ENCODE measurements at places on chromosomes 2 and 18.

- DNase-seq = no peak
Observed at GRCh38 chr2:231129216-231129615, 4.4 kb upstream of the HTR2B start.

DNA sequence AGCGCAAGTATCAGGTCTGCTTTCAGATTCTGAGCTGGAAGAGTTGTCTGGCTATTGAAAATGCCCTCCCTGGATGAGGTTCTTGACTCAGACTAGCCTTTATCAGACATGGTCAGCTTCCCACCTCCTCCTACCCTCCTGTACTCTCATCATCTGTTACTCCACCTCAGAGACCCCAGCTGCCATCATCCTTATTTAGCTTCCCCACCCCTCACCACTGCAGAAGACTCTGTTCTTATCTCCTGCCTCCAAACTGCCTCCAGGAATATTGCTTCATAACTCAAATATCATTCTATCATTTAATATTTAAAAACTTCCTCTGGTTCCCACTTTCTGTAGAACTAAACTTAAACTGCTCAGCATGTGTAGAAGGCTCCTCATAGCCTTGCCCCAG is 31.1 kb upstream of the PPP3R1 start:
- DNase-seq = no peak

DNA sequence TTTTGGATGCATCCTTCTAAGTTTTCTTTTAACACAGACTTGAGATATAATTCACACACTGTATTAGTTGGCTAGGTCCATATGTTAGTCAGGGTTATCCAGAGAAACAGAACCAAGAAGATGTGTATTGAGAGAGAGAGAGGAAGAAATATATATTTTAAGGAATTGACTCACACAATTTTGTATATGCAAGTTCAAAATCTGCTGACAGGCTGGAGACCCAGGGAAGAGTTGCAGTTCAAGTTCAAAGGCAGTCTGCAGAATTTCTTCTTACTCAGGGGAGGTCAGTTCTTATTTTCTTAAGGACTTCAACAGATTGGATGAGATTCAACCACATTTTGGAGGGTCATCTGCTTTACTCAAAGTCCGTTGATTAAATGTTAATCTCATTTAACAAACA is 23.0 kb upstream of the MRO start:
- DNase-seq = no peak

GRCh38 chr2:117801826-117802225 is 12.7 kb upstream of the DDX18 start:
- no peak for DNase-seq

DNA sequence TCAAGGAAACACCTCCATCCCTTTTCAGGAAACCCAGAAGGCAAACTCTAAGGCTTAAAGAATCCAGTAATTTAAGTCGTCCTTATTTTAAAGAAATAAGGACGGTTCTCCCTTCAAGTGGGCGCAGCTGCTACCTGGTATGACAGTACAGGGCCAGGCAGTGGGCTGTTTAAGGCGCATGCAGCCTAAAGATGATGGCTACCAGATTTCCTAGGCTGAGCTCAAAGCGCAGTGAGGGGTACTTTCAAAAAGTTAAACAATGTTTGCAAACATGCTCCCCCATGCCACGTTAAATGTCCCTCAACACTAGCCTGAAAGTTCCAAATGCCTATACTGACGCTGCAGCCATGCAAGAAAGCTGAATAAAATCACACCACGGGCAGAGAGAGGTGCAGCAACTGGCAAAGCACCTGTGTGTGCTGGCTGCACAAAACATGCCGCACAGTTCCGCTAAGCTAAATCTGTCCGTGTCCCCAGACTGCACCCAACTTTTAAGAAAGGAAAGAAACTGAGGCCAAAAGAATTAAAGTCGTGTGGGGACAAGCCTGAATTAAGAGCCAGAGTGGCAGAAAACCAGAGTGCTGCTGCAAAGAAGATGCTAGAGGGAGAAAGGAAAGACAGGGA is 583 bp downstream of the HIBCH start:
- no peak for DNase-seq

GRCh38 chr2:126886916-126887280 is 11.8 kb upstream of the TEX51 start:
- DNase-seq = no peak

DNA sequence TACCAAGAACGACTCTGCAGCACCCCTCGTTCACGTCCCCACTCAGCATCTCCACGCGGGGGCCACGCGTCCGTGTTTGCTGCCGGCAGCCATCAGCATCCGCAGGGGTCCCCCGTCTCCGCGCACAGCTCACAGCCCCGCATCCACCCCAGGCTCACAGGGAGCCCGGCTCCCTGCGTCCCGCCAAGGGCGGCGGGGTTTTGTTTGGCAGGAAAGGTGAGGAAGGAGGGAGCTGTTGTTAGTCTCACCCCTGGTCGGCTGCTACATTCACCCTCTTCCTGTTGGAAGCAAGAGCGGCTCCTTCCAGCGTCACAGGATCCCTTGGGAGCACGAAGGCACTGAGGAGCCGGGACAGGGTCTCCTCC is 131.0 kb upstream of the CTDP1 start:
- DNase-seq = no peak

DNA sequence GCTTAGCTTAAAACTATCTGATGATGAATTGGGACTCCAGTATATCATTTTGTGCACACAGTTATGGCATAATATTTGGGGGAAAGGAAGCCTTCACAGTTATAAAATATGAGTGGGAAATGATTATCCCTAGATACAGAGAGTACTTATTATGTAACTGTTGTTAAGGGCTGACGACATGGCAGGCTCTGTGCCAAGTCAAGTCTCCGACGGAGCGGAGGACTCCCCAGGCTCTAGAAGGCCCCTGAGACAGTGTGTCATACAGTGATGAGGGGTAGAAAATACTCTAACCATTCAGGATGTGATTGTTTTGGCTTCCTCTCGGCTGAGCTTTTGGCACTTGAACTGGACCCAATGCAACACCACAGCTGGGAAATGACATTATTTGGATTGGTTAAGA is 211.8 kb downstream of the SLC8A1 start:
- DNase-seq = no peak

GRCh38 chr18:59477849-59478248 is 118.8 kb upstream of the LMAN1 start:
- DNase-seq = no peak

- no peak for DNase-seq
Observed at GRCh38 chr2:209113026-209113425, 310.8 kb upstream of the MAP2 start.

GRCh38 chr2:172488556-172488955 is 61.2 kb downstream of the ITGA6 start:
- DNase-seq = no peak

DNA sequence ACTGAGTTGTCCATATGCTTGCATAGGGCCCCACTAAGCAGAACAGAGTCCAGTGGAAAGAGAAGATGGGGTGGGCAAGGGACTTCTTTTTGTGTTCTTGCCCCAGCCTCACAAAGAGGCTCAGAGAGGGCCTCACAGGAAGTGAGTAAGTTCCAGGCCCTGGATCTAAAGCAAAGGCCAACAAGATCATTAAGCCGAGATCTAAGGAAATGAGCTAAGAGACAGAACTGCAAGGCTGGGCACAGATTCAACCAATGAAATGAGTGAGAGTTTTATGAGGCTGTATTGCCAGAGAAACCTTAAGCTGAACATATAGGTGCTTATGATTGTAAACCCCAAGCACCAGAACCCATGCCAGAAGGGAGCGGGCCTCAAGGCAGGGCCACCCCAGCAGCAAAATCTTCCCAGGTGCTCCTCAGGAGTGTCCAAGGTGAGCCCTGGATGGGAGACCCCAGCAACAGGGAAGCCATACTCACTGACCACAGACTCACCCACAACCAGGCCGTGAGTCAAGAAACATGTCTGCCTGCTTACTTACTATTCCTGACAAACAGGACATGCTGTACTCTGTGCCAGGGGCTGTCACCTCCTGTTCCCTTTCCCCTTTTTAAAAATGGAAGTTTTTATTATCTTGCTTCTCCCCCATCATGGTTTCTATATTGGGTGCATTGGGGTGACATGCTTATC is 40.2 kb downstream of the SLC14A1 start:
- no peak for DNase-seq

DNA sequence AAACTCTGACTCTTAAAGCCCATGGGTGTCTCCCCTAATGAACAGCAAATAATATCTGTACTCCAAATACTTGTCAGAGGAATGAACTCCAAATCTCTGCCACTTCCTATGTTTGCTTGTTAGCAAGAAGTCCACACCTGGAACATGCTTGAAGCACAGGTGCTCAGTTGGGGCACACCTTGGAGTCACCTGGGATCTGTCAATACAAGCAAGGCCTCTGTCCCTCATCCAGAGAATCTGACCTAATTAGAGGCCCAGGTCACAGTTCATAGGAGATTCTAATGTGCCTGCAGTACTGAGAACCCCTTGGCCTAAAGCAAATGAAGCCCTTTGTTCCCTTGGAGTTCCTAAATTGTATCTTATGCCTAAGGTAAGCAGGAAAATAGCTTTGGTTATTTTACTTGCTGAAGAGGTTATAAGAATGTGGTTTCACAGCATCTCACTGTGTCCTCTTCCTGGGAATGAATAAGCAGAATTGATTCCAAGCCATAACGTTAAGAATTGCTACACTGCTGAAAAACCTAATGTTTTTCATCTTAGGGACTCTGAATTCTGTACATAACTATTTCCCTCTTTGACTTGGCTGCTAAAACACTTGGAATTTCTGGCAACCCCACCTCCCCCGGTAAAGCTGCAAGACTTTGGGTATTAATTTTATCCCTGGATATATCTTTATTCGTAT is 113.4 kb downstream of the PIEZO2 start:
- DNase-seq = no peak

- DNase-seq = peak; percentile 65
Observed at GRCh38 chr2:161975062-161975812, 98.8 kb downstream of the DPP4 start.

- no peak for DNase-seq
Observed at GRCh38 chr2:219551441-219552381, 7.9 kb downstream of the TMEM198 start.

GRCh38 chr18:76398896-76399612 is 96.0 kb downstream of the ZNF516 start:
- DNase-seq = peak; percentile 72

DNA sequence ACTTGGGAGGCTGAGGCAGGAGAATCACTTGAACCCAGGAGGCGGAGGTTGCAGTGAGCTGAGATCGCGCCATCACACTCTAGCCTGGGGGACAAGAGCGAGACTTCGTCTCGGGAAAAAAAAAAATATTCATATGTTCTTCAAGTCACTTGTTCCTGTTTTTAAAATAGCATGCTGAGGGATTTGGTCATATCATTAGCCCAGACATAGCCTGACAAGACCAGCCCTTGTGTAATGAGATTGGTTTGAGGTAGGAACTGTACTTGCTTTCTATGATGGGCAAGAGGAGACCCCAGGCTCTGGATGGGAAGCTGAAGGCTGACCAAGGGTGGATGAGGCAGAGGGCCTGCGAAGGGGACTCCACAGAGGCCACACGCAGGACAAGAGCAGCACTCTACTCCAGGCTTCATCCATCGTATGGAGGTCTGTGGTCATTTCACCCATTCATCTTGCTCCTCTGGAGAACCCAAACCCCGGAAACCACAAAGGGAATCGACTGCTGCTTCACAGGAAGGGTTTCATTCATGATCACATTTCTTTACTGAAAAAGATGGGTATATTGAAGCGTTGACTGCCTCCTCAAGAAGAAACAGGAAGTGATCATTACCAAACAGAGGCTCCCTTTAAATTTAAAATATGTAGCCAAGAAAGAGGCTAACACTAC is 87.1 kb upstream of the ZNF397 start:
- DNase-seq = peak; percentile 64

DNA sequence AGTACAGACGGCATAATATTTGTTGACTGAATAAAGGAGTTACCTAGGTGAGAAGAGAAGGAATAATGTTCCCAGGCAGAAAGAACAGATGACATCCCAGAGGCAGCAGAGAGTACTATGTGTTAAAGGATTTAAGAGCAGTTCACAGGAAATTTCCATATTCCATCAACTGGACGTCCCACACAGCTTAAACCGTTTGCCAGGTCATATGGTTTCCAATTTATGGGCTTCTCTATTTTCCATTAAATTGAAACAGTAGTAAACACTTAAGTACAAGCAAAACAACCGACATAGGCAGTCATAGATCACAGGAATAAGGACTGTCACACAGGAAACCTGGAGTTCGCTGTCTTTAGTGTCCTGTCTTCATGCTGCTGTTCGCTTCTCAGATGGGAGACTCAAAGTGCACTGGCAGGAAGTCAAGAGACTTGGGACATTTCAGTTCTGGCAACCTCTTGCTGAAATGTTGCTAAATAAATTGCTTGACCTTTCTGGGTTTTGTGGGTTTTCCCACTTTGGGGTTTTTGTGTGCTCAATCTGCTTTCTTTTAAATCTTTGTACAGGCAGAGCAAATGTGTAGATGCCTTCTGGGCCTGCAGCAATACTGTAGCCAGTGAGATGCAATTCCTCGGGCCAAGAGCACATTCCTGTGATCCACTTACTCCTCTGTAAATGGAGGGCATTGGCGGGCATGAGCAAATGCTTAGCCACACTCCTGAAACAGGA is 5.8 kb upstream of the PIEZO2 start:
- no peak for DNase-seq

GRCh38 chr2:48343571-48344440 is 186.1 kb upstream of the STON1 start:
- DNase-seq = peak; percentile 44

- no peak for DNase-seq
Observed at GRCh38 chr2:178510384-178510783, 30.1 kb downstream of the PLEKHA3 start.

DNA sequence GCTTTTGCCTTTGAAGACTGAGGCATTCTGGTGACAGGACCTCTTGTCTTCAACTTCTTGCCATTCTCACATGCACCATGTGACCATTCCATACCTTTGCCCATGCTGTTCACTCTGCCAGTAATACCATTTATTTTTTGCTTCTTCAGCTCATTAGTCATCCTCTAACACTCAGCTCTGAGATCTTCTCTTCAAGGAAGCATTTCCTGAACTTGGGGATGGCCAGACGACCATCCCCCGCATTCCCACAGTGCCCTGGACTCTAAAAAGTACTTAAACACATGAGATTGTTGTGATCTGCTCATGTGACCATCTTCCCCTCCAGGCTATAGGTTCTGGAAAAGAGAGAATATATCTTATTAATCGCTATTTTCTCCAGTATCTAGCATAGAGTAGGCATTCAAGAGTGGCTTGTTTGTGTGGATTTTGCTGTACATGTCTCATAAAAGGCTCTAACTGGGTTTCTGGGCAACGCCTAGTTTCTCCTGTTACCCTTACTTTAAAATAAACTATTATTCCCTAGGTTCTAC is 33.9 kb downstream of the PAX3 start:
- no peak for DNase-seq

- peak; percentile 2 for DNase-seq
Observed at GRCh38 chr2:240568678-240569522, 616 bp downstream of the RNPEPL1 start.

Data from GF-D8 (cell line).